ENCODE measurements at places on chromosomes 1 and 21.

DNA sequence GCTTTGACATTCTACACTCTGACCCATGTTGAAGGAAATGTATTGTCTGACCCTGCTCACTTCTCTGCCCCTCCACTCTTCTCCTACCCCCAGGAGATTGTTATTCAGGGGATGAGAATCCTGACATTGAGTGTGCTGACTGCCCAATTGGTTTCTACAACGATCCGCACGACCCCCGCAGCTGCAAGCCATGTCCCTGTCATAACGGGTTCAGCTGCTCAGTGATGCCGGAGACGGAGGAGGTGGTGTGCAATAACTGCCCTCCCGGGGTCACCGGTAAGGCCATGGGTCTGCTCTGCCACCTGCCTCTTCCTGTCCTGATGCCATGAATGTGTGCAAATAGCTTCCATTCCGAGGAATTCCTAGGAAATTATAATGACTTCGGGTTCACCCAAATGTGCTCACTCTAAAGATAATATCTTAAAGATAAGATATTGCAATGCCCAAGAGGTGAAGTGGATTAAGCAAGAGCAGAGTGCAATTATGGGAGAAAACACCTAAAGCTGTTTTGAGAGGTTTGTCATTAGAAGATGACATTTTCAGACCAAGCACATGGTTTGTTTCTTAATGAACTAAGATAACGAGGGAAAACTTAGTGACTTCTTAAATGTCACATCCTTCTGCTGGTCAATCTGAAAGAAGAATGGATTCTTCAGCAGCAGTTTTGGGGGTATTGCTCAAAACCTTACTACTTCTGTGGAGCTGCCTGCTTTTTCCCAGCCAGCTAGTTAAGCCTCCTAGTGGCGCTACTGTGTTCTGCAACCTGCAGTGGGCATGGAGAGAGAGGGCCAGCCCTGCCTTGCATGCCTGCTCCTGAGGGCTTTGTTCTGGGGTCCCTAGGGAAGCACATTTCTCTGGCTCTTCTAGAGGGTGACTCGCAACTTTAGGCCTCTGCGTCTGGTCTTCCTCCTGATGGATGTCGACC is 41.6 kb downstream of the LAMC2 start:
- peak; percentile 59 for DNase-seq

DNA sequence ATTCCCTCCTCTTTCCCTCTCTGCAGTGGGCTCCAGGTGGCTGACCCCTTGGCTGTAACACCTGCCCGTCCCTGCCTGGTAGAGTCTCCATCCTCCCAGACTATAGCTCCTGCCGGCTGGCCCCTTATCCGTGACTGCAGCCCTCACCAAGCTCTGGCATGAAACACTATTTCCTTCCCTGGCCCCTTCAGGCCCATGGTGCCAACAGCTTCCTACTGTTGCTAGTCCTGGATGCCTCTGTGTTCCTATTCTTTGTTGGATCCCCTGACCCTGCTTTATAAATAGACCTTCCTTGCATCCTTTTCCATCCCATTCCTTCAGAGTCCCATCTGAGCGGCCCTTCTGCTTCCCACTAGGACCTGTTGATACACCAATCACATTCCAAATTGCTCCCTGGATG is 195.0 kb downstream of the ZNF326 start:
- no peak for DNase-seq

- no peak for DNase-seq
Observed at GRCh38 chr1:106875622-106876021, 180.9 kb upstream of the PRMT6 start.

GRCh38 chr1:234176000-234176399 is 197.3 kb upstream of the COA6 start:
- no peak for DNase-seq

DNA sequence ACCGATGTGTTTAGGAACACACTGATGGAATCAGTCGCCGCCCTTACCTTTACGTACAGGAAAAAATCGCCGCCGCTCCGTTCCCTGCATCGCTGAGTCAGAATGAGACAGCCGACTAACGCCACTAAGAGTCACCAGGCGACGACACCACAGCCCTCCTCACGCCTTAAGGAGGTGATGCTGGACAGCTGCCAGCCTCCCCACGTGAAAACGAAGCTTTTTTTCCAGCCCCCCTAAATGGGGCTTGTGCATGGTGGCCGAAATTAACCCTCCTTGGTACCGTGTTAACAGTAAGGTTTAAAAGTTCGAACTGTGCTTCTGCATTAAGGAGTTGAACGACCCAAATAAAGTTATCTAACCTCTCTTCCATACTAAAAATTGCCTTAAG is 511 bp downstream of the DNTTIP2 start:
- DNase-seq = peak; percentile 54

- no peak for DNase-seq
Observed at GRCh38 chr1:104671684-104672353, 922.1 kb downstream of the AMY1C start.

GRCh38 chr1:155126556-155127104 is 1.0 kb upstream of the EFNA1 start:
- DNase-seq = no peak

DNA sequence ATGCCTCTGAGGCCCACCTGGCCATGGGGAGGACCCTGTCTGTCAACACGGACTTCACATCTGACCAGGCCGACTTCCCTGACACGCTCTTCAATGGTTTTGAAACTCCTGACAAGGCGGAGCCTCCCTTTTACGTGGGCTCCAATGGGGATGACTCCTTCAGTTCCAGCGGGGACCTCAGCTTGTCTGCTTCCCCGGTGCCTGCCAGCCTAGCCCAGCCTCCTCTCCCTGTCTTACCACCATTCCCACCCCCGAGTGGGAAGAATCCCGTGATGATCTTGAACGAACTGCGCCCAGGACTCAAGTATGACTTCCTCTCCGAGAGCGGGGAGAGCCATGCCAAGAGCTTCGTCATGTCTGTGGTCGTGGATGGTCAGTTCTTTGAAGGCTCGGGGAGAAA is 101.8 kb downstream of the ADARB1 start:
- DNase-seq = no peak

DNA sequence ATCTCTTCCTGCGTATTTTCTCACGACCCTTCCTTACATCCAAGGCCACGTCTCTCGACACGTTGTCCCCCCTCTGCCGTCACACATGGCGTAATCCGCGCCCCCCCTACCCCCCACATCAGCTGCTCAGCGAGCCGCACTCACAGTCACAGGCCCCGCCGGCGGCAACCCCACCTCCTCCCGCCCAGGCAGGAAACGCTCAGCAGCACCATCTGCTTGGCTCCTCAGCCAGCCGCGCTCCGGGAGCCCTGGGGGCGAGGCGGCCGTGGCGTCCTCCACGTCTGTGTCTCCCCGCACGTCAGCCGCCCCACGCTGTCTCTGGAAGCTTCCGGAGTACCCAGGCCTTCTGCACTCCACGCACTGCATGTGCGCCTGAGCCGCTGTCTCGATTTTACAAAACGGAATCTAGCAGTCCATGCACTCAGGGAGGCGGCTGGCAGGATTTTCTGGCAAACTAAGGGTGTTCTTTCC is 64.6 kb downstream of the SIK1 start:
- peak; percentile 89 for DNase-seq

- no peak for DNase-seq
Observed at GRCh38 chr1:38789498-38790169, 69.9 kb downstream of the RRAGC start.

DNA sequence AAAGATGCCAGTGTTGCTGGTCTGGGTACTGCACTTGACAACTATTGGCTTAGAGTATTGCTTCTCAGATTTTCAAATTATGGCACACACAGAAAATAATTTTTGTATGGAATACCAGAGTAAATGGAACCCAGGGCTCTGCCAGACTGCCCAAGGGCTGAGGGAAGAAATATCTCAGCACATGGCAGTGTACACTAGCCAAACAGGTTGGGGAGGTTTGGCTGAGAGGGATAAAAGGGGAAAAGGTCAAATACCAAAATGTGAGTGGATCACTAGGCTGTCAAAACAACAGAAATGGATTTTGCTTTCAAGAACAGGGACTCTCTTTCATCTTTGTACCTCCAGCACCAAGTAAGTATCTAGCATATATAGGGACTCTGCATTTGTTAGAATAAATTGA is 3.0 kb upstream of the RGS8 start:
- no peak for DNase-seq

DNA sequence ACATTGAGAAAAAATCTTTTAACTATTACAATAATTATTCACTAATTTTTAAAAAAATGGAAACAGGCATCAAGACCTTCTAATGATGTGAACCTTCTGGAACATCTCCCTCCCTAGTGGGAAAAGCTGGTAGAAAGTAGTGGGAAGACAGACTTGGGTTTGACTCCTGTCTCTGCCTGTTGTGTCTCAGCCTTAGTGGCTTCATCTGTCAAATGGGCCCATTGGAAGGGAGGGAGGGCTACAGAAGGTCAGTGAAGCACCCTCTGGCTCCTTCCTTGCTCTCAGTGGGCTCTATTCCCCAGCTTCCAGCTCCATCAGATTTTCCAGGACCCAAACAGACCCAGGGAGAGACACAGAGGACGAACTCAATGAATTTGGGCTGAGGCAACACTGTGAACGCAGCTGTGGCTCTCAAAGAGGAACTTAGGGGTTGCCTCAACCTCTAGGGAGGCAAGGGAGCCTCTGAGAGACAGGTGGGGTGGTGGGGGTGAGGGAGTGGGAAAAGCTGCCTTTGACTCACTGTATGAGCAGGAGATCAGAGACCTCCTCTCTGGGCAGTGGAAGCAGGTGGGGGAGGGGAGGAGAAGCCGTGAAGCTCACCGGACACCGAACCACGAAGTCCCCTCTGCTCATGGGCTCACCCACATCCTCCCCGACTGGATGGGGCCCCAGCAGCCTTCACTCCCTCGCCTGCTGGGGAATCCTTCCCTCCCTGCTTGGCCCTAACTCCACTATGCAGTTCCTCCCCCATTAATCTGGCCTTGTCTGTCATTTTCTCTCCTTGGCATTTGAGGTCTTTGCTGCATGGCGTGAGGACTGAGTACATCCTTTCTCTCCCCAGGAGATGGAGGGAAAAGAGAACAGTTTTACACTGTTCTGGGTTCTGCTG is 4.5 kb downstream of the CNR2 start:
- DNase-seq = peak; percentile 70

DNA sequence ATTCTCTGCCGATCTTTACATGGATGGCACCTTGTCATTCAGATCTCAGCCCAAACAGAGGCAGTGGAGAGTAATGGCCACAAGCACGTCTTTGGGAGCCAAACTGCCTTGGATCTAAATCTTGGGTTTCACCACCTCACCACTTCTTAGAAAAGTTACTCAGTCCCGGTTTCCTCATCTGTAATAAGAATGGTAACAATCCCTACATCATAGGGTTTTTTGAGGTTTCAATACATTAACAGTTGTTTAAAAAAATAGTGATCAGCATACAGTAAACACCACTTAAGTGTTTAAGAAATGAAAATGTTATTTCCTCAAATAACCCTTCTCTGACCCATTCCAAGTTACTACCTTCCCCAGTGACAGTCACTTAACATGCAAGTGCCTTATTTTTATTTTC is 38.5 kb upstream of the KCNA3 start:
- no peak for DNase-seq

- DNase-seq = no peak
Observed at GRCh38 chr1:14686701-14687100, 88.2 kb downstream of the KAZN start.

DNA sequence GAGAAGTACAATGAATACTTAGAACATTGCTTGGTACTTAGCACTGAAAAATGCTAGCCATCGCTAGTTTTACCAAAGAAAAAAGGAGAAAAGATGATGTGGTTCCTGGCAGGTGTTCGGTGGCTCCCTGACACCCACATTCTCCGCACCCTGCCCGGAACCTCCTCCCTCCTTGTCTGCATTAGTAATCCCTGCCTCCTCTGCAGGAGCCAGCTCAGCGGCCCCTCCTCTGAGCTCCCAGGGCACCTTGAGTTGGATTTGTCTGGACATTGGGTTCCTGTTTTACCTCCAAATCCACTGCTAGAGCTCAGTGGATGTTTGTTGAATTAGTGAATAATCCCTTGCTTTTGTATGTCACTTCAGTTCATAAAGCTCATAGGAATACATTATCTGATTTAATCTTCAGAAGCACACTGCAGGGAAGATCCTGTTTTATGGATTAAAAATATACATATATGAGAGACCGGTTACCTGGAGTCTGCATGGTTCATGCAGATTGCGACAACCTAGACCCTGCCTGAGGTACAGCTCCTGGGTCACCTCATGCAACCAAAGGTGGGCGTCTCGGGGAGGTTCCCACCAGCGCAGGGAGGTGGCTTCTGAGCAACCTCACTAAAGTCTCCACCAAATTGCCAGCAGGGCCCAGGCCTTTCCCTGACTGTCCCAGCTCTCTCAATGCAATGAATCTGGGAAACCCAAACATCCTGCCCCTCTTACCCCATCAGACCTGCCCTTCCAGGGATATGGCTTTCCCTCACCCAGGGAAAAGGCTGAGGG is 24.2 kb downstream of the PCAT6 start:
- DNase-seq = no peak

GRCh38 chr21:34974162-34974981 is 74.7 kb downstream of the RUNX1 start:
- peak; percentile 55 for DNase-seq

DNA sequence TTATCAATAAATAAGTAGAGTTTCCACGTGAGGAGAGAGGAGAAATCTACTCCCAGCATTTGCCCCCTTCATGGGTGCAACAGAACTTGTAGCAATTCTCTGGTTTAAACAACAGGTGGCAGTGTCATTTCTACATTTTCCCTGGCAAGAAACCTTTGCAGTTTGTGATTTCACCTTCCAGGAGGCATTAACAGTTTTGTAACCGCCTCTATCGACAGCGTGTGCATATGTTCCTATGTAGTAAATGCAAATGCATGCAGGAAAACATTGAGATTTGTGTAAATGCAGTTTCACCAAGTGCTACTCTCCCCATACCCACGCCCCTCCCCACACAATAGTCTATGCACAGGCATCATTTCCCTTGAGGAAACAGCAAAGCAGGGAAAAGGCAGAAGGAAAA is 494.7 kb downstream of the SMYD3 start:
- DNase-seq = no peak

- DNase-seq = no peak
Observed at GRCh38 chr1:246782120-246782900, 58.1 kb downstream of the SCCPDH start.

GRCh38 chr1:75640137-75640536 is 29.2 kb upstream of the SLC44A5 start:
- DNase-seq = no peak

DNA sequence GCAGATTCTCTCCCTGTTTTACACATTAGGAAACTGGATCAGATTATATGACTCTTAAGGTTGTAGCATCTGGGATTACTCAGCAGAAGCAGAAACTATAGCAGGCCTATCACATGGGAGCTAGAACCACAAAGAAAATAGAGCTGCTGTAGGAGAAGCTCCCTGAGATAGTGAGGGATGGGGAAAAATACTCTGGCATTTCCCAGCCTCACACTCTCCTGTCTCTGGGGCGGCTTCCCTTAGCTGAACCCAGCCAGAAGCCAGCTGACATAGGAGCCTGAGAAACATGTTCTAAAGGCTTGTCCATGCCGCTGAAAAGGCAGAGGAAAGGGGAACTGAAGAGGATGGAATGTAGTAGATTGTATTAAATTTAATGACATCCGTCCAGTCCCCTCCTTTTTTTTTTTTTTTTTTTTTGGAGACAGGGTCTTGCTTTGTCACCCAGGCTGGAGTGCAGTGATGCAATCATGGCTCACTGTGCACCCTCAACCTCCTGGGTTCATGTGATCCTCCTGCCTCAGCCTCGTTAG is 76.8 kb upstream of the DNAJC6 start:
- no peak for DNase-seq

Measured in activated naive CD8-positive, alpha-beta T cell treated with anti-CD3 and anti-CD28 coated beads, Interleukin-2, amount 10 ng/mL, durations not matched to agents 7 days and 5 days (primary cell).